NCI-H187 (cell line): ENCODE measurements at places on chromosomes 2 and 18.

DNA sequence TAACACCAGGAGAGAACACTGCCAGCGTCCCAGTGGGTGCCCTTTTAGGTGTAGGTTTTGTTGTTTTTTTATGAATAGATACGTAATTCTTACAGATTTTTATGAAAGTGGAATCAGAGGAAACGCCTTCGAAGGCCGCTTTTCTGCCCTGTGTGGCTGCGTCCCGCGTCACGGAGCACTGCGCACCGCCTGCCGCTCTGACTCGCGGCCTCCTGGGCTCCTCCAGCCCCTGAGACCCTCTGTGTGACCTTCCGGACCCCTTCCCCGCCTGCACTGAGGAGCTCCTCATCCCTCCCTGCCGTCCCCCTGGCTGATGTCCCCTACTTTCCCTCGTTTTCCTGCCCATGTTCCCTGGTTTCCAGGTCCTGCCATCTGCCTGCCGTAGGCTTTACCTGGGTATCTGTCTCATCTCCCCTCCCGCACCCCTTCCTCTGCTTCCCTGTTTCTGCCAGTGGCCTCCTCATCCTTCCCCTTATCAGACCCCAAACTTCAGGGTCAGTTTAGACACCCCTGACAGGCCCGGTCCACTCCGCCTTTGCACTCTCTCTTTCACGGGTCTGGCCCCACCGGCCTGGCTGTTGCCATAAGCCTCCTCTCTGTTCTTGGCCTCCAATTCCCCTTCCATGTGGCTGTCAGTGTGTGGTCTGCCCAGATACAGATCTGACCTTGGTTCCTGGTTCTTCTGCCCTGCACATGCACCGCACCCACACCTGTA lies 32.7 kb downstream of the PDIA6 start:
- DNase-seq, result no peak

DNA sequence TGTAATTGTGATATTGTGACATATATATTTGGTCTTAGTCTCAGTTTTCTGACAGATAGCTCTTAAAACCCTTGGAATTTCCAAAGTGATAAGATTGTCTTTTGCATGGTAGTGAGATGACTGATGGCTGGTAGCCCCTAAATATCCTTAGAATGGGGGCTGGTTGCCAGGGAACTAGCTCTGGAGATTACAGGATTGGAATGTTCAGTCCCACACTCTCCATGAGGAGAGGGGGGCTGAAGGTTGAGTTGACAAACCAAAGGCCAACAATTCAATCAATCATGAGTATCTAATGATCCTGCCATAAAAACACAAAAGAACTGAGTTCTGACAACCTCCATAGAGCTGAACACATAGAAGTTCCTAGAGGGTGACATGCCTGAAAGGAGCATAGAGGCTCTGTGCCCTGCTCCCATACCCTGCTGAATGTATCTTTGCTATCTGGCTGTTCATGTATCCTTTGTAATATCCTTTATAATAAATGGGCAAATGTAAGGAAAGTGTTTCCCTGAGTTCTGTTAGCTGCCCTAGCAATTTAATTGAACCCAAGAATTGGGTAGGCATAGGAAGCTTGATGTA lies 1680.3 kb upstream of the PIK3C3 start:
- DNase-seq, result no peak

DNA sequence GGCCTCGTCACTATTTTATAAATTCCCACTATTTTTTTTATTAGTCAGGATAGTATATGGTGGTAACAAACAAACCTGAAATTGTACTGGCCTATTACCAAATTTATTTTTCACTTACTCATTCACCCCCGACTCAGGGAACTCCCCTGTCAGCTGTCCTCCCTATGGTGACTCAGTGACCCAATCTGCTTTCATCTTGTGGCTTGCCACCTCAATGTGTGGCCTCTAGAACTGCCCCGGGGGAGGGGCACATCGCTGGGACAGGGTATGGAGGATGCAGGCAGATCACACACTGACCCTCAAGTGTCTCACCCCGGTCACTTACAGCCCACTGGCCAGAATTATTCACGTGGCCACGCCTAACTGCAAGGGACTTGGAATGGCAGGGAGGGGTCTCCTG lies 71.6 kb downstream of the ACTR2 start:
- no peak for DNase-seq

DNA sequence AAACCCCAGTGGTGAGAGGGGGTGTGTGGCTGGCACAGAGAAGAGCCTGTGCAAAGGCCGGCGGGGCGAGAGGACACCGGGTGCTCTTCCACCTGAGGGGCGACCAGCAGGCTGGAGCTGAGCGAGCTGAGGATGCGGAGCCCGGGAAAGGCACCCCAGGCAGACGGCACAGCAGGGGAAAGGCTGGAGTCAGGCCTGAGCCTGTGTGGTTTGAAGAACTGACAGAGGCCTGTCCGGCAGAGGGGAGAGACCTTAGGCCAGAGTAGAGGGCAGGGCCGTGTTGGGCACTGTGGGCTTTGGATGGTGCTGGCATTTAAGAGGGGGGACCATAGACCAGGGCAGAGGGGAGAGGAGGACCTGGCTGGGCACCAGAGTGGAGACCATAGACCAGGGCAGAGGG lies 149.8 kb downstream of the RTP5 start:
- no peak for DNase-seq

DNA sequence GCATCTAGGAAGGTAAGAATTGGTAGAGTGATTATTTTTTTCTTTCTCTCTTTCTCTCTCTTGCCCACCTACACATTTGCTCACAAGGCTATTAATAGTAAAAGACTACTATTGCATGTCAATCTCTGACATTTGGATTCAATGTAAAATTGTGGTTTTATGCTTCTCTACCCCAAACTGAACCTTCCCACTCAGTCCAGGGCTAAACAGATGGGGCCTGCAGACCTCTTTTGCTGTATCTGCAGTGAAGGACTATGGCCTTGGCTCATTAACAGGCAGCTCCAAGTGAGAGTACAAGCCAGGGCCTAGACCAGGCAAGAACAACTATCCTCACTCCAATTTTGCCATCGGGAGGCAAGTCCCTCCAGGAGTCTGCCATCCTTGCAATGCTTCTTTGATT lies 68.3 kb upstream of the ARL4C start:
- DNase-seq, result no peak

- DNase-seq, result no peak
Measured at GRCh38 chr2:240811346-240812300, 8.4 kb downstream of the KIF1A start.

DNA sequence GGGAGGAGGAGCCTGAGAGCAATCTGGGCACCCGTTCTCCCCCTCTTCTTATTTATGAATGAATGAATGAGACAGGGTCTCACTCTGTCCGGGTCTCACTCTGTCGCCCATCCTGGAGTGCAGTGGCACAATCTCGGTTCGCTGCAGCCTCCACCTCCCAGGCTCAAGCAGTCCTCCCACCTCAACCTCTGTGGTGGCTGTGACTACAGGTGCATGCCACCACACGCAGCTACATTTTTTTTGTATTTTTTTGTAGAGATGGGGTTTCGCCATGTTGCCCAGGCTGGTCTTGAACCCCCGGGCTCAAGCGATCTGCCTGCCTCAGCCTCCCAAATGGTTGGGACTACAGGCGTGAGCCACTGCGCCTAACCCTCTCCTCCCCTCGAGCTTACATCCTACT lies 198.4 kb downstream of the NEDD4L start:
- no peak for DNase-seq

- DNase-seq, result no peak
Measured at GRCh38 chr2:579351-579886, 97.8 kb downstream of the TMEM18 start.

GRCh38 chr18:23515911-23516546 lies 12.7 kb downstream of the RMC1 start:
- peak; percentile 17 for DNase-seq

DNA sequence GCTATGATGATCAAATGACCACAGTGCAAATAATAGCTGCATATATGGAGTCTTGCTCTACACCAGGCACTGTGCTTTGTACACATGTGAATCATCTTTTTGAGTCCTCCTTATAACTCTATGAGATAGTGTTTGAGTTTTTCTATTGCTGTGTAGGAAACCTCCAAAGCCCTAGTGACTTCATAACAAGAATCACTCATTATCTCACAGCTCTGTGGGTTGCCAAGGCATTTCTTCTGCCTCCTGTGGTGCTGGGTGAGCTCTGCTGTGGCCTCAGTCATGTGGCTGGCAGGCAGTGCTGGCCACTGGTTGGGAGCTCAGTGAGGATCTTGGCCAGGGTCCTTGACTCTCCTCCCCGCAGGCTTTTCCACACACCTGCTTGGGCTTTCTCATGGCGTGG lies 153.4 kb downstream of the CAPN13 start:
- no peak for DNase-seq

DNA sequence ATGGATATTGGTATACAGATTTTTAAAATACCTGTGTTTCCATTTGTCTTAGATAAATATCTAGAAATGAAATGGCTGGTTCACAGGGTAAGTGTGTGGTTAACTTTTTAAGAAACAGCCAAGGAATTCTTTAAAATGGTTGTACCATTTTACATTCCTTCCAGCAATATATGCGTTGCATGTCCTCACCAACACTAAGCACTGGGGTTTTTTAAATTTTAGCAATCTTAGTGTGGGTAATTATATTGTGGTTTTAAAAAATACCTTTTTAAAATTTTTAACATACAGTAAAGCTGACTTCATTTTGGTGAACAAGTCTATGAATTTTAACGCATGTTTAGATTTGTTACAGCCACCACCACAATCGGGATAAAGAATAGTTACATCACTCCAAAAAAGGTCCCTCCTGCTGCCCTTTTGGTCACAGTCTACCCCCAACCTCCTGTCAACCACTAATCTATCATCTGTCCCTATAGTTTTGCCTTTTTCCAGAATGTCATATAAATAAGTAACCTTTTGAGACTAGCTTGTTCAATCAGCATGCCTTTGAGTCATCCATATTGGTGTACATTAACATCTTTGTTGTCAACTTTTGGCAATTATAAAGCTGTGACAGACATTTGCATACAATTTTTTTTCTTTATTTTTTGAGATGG lies 128.1 kb upstream of the MSTN start:
- DNase-seq, result no peak
